ENCODE measurements at places on chromosomes 11 and 22.

GRCh38 chr22:50302564-50302963, 4.9 kb downstream of the PLXNB2 start:
- DNase-seq = no peak

DNA sequence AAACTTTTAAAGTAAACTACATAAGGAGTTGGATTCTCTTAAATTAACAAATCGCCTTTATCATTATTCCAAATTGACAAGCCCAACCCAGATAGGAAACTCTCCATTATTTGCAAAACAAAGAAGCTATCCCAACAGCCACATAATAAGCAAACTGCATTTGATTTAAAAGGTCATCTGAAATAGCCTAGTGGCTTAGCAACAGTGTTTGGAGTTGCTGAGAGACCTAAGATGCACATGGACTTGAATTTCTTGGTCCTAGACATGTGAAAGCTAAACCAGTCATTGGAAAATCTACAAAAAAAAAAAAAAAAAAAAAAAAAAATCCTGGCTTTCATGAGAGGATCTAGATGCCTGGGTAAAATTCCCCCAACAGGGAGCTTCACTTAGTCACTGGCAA, 69.5 kb downstream of the PRCP start:
- DNase-seq = no peak

DNA sequence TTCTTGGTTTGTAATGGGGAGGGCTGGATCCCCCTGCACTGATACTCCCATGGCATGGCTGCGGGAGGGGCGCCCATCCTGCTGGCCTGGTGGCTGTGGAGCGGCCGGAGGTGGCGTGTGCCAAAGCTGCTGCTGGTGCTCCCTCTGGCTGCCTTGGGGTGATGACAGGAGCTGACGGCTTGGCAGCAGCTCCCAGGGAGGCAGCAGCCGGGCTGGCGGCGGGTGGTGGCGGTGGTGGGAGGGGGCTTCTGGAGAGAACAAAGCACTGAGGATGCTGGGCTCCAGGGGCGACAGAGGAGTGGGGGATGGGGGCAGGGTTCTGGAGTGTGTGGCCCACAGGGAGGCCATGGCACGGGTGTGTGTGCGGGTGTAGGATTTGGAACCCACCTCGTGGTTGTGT, 11.4 kb upstream of the MPPED1 start:
- DNase-seq = no peak

DNA sequence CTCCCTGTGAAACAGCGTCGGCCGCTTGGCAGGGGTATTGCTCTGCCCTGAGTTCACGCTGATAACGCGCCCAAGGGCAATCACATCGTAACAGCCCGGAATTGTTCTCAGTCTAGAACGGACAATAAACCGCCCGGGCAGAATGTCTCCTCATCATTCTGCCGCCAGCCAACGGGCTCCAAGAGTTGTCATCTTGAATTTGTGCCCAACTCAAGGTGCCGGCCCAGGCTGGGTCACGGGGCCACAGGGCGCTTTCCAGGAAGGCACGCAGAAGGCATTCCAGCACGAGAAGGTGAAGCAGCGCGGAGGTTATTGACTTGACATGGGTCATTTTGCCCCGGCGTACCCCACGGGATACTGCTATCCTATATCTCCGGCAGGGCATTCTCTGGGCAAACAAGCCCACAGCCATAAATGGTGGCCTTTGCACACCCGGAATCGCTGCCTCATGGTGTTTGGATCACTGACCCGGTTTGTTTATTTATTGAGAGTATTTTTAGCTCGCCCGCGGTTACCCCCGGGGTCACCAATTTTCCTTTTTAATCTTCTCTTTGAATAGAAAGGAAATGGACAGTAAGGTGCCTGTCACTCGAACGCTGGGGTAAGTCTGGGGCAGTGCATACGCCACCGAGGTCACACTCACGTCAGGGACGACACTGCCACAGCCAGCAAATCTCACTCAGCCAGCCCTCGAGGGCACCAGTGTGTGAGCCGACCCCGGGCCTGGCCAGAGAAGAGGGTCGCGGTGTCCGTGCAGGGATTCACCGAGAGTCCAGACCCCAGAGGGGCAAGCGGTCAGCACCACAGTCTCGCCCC, 72.4 kb upstream of the FGF3 start:
- DNase-seq = peak; percentile 81

- DNase-seq = peak; percentile 50
Observed at GRCh38 chr11:94876645-94877442, 96.5 kb downstream of the CWC15 start.

- no peak for DNase-seq
Observed at GRCh38 chr11:104490182-104490581, 326.2 kb upstream of the PDGFD start.

GRCh38 chr11:19510468-19510867, 202.2 kb upstream of the NAV2 start:
- DNase-seq = peak; percentile 82

- DNase-seq = no peak
Observed at GRCh38 chr22:25069758-25070481, 117.4 kb downstream of the KIAA1671 start.

- DNase-seq = no peak
Observed at GRCh38 chr11:1220941-1221721, 1.7 kb upstream of the MUC5B start.

GRCh38 chr11:69680688-69681087, 5.5 kb upstream of the LTO1 start:
- DNase-seq = no peak

DNA sequence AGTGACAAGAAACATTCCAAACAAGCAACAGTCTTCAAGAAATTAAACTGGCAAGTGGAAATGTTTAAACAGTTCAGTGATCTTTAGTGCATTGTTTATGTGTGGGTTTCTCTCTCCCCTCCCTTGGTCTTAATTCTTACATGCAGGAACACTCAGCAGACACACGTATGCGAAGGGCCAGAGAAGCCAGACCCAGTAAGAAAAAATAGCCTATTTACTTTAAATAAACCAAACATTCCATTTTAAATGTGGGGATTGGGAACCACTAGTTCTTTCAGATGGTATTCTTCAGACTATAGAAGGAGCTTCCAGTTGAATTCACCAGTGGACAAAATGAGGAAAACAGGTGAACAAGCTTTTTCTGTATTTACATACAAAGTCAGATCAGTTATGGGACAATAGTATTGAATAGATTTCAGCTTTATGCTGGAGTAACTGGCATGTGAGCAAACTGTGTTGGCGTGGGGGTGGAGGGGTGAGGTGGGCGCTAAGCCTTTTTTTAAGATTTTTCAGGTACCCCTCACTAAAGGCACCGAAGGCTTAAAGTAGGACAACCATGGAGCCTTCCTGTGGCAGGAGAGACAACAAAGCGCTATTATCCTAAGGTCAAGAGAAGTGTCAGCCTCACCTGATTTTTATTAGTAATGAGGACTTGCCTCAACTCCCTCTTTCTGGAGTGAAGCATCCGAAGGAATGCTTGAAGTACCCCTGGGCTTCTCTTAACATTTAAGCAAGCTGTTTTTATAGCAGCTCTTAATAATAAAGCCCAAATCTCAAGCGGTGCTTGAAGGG, 6.0 kb downstream of the MALAT1 start:
- DNase-seq = no peak

DNA sequence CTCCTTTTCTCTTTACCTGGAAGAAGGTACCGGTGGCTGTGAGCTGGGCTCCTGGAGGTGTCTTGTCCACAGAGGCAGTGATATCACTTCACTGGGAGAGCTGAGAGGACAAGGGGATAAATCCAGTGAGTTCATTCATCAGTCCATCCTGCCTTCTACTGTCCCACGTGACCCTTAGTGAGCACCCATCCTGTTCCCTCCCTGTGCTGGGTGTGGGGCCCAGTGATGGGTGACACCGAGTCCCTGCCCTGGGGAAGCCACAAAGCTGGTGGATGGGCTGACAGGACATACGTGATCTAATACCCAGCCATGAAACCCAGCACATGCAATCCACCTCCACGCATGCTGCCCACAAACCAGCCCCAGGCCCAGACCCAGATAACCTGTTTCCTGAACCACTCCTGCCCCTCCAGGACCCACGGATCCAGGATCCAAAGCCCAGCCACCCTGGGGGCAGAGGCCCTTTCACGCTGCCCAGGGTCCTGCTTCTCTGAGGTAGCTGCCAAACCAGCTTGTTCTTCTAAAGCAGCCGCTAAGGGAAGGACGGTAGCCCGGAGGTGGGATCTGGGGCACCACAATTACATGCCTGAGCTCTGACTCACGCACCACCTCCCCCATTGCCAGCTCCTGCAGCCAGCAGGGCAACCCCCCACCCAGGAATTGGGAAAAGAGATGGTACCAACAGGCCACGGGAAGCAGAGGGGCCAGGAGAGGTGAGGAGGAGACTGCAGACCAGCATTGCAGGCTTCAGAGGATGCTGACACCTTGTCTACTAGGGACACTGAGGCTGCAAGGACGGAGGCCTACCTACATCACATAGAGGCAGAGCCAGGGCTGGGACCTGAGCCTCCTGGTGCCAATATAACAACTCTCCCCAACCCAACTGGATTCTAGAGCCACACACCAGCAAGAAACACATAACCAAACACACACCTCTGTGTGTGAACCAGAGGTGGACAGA, 35.2 kb downstream of the GDPD5 start:
- DNase-seq = no peak

DNA sequence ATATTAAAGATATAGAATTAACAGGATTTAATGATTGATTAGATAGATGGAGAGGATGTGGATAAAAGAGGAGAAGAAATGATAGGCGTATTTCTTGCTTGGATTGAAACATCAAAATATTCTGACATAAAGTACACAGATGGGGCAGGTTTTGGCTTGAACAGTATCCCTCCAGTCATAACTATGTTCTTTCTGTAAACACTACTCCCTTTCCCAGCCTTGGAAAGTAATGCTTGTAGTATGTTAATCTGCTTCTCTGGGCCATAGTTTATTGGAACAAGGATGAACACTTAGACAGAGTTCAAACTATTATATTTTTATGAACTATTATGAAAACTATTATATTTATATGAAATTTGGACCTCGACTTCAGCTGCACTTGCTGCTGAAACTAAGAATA, 419.2 kb downstream of the AASDHPPT start:
- no peak for DNase-seq

Measured in left lobe of liver (tissue), 2 donors.